ENCODE measurements at places on chromosomes 6 and 20.

DNA sequence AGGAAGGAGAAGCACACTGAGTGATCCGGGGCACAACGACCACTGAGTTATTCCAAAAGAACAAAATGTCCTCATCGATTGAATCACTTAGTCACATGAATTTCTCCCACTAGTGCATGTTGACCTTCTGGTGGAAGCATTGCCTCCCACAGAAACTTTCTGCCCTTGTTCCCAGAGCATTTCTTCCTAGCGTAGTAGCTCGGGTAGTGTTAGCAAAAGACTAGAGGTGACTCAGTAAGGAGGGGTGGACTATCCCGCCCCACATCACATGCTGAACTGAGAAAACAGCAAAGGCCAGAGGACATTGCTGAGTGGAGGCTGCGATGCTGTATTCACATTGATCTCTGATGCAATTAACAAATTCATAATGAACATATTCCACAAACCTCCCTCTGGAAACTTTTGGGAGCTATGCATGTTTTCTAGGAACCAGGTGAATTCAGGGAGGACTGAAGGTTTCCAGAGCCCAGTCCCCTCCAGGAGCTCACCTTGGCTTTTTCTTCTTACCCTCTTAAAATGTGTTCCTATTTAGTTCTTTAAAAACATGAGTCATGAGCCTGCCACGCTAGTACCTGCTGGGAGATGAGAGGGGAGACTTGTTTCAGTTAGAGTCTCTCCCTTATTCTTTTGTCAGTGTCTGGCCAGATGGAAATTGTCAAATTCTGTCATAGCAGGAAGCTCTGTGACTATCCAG lies 507.9 kb downstream of the CDH26 start:
- DNase-seq = no peak

DNA sequence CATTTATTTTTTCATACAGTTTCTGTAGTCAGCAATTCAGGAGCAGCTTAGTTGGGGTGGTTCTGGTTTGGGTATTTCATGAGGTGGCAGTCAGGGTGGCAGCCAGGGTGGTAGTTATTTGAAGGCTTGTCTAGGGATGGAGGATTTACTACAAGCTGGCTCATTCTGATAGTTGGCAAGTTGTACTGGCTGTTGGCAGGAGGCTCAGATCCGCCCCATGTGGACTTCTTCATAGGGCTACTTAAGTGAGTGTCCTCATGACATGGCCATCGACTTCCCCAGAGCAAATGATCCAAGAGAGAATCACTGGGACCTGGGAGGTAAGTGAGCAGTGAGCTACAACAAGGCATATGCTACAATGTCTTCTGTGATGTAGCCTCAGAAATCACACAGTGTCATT lies 22.4 kb upstream of the CDKAL1 start:
- DNase-seq = no peak

GRCh38 chr6:134288538-134289203 lies 29.2 kb downstream of the SGK1 start:
- DNase-seq = peak; percentile 82

GRCh38 chr6:115796061-115796460 lies 264.6 kb downstream of the FRK start:
- no peak for DNase-seq

- no peak for DNase-seq
Observed at GRCh38 chr6:167122827-167123657, at the start of gene CCR6. CCR6 (plus strand) TSS chr6:167123096; CDS start chr6:167136135, 13,039 bp downstream.

- no peak for DNase-seq
Observed at GRCh38 chr6:165266191-165266590, 43.2 kb downstream of the C6orf118 start.

DNA sequence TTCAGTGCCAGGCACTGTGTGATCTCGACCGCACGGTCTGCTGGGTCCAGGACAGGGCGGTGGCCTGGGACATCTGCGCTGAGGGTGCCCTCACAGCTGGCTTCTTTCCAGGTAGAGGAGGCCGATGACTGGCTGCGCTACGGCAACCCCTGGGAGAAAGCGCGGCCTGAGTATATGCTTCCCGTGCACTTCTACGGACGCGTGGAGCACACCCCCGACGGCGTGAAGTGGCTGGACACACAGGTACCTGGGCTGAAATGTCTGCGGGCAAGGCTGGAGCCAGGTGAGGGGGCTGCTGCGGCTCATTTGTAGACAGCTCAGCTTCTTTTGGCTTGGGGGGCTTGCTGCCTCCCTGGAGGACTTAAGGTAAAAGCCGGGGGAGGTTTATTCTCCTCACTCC lies 26.6 kb downstream of the PYGB start:
- DNase-seq = no peak

DNA sequence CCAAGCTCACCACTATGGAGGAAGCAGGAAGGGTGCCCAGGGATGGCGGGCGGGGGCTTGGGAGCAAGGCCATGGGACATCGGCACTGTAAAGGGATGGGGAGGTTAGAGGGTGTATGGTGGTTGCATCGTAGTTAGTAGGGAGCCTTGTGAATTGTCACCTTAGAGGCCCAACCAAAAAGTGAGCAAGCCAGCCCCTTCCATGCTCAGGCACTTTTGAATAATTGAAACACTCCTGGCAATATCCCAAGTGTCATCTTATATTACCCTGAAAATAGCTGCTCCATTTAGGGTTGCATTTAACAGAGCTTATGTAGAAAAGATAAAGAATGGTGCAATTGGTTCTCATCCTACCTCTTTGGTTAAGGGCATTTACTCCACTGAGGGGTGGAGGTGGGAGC lies 169.2 kb downstream of the SAMD5 start:
- DNase-seq = no peak

DNA sequence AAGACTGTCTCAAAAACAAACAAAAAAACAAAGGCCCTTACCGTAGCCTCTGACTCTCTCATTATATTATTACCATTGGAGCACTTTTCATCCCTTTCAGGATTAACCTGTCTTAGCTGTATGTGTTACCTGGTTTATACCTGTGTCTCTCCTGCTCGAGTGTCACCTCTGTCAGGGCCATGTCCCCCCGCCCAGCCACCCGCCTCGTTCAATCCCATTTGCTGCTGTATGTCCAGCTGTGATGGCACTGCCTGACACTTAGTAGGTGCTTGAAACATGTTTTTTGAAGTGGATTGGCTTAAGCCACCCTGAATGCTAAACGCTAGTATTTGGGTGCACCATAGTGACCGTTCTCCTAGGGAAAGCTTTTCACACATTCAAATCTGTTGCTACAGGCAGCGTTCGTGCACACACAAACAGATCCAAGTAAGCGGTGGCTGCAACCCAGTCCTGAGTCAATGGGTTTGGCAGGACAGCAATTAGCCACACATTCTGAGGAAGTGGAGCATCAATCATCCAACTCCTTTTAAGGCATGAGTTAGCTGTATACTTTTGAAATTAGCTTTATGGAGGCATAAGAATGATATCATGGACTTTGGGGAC lies 98.9 kb upstream of the ZNF217 start:
- DNase-seq = peak; percentile 83

DNA sequence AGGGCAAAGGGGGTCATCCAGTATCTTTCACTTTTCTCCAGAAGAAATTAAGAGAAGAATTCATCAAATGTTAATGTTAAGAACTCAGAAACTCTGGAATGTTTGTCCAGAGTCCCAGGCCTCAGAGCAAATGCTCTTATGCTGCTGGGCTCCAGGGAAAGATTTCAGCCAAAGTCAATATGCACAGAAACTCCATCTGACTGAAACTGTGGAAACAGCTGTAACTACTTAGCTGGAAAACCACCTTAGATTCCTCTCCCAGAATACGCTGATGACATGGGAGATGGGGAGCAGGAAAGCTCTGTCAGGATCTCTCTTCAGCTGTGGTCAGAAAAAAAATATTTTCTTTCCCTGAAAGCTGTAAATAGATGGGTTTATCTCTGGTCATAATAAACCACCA lies 559.6 kb downstream of the RFPL4B start:
- DNase-seq = no peak

- DNase-seq = peak; percentile 99
Observed at GRCh38 chr20:57709823-57710799, at the start of gene PMEPA1. PMEPA1 (minus strand) TSS chr20:57710015; CDS start chr20:57709582, 433 bp downstream.

DNA sequence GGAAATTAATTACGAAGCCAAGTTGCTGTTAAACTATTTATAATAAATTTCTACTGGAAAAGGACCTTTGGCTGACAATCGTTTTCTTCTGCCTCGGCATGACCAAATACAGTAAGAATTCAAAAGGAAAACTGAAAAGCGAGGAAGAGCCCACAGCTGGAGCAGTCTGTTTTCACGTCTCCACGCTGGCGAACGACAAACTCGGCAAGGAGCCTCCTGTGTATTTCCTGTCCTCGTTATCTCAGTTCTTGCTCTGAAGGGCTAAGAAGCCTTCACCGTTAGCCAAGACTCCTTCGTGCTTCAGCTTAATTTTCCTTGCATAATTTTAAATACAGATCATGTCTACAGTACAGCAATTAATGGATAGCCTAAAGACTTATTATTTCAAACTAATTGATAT lies 214.3 kb upstream of the PLCB4 start:
- DNase-seq = no peak

DNA sequence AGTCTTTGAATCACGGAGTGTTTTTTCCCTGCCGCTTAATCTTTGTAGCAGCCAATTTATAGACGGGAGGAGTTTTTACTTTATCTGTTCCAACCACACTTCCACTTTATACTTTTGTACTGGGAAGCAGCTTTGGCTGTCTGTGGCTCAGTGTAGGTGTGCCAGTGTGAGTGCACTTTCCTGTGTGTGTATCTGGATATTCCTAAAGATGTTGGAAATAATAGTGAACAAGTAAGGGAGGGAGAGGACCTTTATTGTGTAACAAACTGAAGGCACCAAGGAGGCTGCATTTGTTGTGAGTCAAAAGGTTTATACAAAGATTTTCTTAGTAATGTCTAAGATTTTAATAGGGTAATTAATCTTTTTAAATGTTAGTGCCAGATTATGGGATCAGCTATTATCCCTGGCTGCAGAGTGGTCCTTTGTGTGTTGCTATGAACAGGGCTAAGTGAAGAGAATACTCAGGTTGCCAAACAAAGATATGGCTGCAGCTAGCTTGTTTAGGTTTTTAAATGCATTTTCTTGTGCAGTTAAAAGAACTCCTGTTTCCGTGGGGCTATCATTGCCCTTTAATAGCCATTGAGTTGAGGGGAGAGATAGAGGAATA lies 226.3 kb downstream of the RNF144B start:
- no peak for DNase-seq

DNA sequence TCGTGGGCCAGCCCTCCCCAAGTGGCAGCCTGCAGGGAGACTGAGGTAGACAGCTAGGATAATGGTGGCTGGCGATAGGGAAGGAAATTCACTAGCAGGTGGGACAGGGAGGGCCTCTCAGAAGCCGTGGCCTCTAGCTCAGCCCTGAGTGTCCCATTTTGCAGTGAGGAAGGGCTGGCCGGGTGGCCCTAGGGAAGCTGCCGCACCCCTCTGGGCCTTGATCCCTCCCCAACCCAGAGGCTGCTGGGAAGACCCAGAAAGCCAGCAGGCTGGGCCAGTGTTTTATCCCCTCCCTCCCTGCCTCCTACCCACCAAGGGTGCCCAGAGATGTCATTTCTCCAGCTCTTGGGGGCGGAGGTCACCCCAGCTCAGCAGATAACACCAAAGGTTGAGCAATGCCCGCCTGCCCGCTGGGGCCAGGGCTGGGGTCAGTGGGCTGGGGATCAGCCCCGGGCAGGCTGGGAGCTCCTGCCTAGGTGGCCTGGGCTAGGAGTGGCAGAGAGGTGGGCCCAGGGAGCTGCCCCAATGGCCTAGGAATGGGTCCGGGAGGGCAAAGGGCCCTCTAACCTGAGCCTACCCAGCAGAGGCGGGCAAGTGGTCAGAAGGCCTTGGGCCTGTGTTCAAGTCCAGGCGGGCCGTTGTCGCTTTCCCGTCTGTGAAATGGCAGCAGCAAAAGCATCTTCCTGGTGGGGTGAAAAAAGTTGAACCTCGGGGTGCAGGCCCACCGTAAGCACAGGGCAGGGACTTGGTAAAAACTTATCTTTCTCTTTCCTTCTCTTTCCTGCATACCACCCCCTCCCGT lies 1.6 kb upstream of the CEBPB start:
- peak; percentile 44 for DNase-seq

GRCh38 chr20:31698803-31699718 lies 23.6 kb downstream of the BCL2L1 start:
- DNase-seq = peak; percentile 95

GRCh38 chr6:22194188-22194921 lies 102.5 kb downstream of the PRL start:
- peak; percentile 17 for DNase-seq

DNA sequence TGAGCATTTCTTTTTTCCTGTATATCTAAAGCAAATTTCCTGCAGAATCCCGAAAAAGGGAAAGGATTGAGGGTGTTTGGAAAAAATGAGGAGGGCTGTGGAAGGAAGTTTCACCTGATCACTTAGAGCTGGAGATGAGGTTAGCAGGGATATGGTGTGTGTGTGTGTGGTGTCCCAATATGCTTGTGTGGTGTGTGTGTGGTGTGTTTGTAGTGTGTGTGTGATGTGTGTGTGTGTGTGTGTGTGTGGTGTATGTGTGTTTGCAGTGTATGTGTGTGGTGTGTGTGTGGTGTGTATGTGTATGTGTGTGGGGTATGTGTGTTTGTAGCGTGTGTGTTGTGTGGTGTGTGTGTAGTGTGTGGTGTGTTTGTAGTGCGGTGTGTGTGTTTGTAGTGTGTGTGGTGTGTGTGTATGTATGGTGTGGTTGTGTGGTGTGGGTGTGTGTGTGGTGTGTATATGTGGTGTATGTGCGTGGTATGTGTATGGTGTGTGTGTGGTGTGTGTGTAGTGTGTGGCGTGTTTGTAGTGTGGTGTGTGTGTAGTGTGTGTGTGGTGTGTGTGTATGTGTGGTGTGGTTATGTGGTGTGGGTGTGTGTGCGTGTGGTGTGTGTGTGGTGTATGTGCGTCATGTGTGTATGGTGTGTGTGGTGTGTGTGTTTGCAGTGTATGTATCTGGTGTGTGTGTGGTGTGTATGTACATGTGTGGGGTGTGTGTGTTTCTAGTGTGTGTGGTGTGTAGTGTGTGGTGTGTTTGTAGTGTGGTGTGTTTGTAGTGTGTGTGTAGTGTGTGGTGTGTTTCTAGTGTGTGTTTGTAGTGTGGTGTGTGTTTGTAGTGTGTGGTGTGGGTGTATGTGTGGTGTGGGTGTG lies 67.6 kb downstream of the GCNT2 start:
- no peak for DNase-seq

GRCh38 chr20:16810216-16810615 lies 62.1 kb downstream of the OTOR start:
- no peak for DNase-seq

DNA sequence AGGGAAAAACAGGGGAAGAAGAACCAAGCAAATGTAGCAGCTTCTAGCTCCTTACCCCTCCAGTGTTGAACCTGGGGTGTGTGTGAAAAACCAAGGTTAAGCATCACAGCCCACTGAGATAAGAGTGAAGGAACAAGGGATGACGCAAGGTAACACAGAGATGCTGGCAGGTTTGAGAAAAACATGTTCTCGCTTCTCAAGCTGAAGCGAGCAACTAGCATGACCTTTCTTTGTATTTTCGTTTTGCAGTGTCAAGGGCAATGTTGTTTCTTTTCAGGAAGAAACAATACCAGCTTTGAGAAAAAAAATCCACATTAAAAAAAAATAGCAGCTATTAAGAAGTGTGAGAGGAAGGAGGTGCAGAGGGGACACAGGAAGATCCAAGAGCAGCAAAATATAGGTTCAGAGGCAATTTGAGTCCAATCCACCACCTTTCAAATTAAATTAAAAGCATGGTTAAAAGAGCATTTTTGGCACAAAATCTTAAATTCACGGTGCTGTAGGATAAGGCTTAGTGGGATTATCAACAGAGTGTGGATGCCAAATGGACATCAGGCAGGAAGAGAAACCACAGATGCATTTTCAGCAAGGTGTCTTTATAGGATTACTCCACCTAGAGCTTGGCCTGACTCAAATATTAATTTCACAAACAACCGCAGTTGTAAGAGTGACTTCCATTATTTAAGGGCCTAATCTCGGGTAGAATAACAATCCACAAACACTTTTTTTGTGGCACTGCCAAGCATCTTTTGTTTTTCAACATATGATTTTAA lies 70.9 kb downstream of the SYNE1 start:
- no peak for DNase-seq

Data from suppressor macrophage treated with lipopolysaccharide for 1 hour (primary cell).